ENCODE measurements at places on chromosomes 2 and 18. TPM values are rescaled to one million over a fixed set of nuclear protein-coding genes. Genes with fewer than 3 reads are reported as not detected.
A peak's percentile ranks its signal among the peaks of the same experiment; 100 is the strongest.

GRCh38 chr2:67321588-67321903 lies 75.6 kb upstream of the ETAA1 start:
- DNase-seq: no peak

- DNase-seq: no peak
Observed at GRCh38 chr2:130841741-130842365, 5.1 kb downstream of the ARHGEF4 start.

STON1 gene
- 2.5 TPM for total RNA-seq

DNA sequence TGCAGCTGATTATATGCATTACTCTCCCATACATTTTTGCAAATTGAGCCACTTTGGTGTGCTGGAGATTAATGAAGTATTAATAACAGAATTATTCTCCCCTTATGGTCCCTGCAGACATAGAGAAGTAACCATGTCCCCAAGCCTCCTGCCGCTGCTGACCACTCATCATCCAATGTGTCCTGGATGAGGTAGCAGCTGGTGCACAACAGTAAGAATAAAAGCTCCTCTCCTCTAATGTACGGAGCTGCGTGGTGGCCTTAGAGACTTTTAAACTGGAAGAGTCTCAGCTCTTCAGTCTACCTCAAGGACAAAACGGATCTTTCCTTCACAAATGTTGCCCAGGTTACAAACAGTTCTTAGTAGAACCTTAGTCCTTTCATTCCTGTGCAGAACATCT lies 37.7 kb downstream of the TPO start:
- DNase-seq: no peak

TRIB2 gene
- 90.7 TPM for total RNA-seq

IGFBP2 gene
- not detected for total RNA-seq

DNA sequence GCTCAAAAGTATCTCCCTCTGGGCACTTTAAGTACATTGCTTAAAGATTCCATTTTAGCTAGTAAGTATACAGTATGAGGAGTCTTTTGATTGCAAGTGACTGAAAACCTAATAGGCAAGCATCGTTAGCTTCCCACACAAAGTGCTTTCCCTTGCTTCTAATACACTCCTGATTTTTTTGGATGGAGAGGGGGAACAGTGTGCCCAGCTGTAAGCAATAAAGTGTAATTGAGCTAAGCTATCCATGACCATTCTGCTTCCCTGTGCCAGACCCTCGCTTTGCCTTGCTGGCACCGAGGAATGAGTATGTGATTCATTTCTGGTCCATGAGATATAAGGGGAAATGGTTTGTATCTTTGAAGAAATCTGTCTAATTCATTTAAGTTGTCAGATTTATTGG lies 3.8 kb upstream of the ZNF24 start:
- no peak for DNase-seq

- no peak for DNase-seq
Observed at GRCh38 chr2:113341191-113341869, 62.6 kb upstream of the PAX8 start.

DNA sequence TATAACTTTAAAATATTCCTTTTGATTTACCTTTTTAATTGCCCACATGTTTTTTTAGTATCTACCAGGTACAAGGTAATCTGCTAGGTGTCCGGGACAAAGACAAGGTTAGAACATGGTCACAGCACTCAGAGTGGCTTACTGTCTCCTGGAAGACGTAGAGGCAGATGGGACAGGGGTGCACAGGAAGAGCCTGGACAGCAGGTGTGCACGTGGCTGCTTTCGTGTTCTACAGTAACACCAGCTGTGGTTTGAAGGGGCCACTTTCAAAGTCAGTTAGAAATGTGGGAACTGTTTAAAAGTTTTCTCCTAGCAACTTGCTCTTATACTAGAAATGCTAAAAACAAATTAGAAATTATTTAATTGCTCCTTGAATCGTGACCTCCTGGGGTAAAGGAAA lies 102.9 kb upstream of the ALPP start:
- DNase-seq: no peak

DNA sequence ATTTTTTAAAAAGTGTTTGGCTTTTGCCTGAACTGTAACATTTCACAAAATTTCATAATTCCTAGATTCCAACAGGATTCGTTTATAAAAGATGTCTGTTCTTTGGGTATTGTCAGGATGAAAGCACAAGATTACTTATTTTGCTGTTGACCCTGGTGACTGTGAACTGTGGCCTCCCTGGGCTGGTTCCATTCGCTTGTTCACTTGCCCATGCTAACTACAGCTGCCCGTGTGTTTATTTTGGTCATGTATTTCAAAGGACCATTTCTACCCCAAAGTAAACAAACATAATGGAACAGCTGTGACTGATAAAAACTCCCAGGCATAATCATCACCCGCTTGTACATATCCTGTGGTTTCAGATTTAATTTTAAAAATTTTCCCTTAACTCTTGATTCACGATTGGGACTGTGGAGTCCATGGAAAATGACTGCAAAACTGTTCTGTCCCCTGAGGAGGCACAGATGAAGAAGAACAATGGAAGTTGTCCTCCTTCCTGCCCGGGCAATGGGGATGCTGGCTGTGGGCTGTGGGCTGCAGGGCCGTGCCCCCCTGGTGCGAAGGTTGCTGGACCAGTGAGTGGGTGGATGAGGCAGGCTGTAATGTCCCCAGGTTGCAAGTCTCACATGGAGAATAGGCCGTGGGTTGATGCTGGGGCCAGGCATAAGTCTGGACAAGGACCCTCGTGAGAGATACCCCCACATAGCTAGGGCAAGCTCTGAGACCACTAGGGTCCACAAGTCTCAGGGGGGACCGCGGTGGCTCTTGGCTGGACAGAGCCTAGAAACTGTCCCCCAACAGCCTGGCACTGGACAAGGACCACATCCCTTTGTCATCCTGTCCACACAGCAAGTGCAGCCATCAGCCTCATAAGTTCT lies 28.9 kb upstream of the HDAC4 start:
- DNase-seq: no peak

TANC1 gene
- total RNA-seq: 0.39 TPM

DNA sequence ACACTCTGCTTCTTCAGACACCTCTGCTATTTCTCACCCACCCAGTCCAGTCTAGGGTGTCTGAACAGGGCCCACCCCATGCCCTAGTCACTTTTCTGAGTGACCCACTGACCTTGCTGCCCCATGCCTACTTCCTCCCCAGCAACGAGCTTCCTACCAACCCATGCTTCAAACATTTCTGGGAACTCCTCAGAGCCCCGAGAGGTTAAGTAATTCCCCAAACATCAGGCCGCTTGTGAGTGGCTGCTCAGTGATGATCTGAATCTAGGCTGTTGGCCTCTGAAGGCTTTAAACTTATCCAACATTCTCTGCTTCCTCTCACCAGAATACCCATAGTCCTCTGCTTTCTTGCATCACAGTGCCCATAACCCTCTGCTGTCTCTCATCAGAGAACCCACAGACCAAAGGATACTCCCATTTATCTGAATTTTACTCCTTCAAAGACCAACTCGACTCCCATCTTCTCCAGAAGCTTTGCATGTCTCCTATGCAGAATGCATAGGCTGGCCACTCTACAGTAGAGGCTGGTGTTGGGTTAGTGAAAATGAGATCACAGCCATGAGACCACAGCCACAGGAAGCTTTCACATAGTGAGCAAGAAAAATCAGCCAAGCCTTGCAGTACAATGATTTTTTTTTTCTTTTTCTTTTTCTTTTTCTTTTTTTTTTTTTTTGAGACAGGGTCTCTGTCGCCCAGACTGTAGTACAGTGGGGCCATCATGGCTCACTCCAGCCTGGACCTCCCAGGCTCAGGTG lies 309.5 kb upstream of the LYPD1 start:
- no peak for DNase-seq

- DNase-seq: no peak
Observed at GRCh38 chr2:177342736-177343135, 49.8 kb upstream of the AGPS start.

GRCh38 chr18:35289727-35290093 lies 319 bp downstream of the ZSCAN30 start:
- DNase-seq: no peak

DNA sequence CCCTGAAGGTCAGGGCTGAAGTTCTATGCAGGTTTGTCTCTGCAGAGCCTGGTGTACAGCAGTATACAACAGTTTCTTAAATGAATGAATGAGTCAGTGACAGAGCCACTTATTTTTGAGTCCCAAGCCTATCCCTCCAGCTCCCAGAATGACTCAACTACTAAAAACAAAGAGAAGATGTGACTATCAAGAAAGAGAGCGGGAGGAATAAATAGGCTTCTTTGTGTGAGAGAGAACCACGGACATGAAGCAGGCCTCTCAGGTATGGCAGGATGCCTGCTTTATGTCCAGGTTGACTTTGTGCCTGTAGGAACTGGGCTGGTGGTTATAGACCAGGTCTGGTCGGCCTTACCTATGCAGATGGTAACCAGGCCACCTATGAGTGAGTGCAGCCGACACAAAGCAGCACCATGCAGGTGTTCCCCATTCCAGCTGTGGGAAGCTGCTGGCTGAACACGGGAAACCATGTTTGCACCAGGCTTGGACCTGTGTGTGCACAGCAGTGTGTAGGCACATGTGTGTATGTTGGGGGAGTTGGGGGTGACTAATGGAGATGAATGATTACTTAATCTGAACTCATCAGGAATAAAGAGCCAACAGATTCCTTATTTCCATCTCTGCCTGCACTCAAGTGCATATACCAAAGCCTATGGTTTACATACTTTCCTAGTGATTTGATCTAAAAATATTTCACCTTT lies 171.0 kb downstream of the OSR1 start:
- no peak for DNase-seq

CGREF1 gene
- total RNA-seq: not detected

GRCh38 chr2:84285056-84285747 lies 173.9 kb downstream of the SUCLG1 start:
- DNase-seq: no peak

GRCh38 chr2:113211226-113212105 lies 37.7 kb downstream of the PSD4 start:
- DNase-seq: no peak

TXNL4A gene
- 56.9 TPM for total RNA-seq

GRCh38 chr2:241083091-241083415 lies 19.0 kb downstream of the MTERF4 start:
- no peak for DNase-seq

DNA sequence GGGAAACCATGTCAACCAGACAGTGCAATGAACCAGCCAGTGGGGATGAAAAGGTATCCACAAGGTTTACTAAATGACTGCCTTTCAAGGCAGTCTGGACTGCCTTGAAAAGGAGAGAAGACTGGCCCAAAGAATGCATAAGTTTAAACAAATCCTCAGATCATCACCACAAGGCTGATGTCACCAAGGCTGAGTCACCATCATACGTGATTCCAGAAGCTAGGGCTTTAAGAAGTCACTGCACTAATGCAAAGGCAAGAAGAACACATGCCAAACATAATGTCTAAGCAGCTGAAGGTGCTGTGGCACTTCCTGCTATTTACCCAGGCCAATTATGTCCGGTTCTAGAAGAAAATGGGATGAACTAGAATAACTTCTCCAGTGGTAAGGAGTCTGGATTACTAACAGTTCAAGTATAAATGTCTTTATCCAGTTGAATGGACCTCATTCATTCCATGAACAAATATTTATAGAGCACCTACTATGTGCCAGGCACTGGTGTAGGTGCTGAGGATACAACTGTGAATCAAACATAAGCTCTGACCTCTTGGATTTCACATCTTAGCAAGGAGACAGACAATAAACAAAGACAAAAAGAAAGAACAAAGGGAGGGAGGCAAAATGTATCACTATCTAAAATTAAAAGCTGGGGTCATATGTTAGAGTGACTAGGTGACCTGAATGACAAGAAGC lies 37.6 kb upstream of the ONECUT2 start:
- no peak for DNase-seq

GRCh38 chr2:63840081-63840784 lies 1.5 kb upstream of the UGP2 start:
- no peak for DNase-seq

DNA sequence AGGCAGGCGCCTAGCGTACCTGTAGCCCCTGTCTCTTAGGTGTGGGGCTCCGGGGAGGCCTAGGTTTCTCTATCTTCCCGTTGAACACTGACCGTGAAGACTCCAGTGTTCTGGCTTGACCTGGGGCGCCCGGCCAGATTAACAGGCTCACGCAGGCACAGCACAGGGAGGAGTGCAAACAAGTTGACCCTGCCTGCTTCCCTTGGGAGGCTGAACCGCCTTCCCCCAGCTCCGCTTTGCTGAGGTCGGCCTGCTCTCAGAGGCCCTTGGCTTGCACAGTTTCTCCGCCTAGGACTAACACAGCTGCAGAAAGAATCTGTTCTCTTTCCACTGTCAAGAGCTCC lies 567 bp downstream of the PCYOX1 start:
- DNase-seq: peak; percentile 7

All from naive thymus-derived CD4-positive, alpha-beta T cell (primary cell).